ENCODE measurements at places on chromosomes 16 and 17. TPM values are rescaled to one million over a fixed set of nuclear protein-coding genes. Genes with fewer than 3 reads are reported as not detected.

SOX8 gene
- 0.20 TPM for total RNA-seq

MT1G gene
- total RNA-seq, result 995 TPM

DNA sequence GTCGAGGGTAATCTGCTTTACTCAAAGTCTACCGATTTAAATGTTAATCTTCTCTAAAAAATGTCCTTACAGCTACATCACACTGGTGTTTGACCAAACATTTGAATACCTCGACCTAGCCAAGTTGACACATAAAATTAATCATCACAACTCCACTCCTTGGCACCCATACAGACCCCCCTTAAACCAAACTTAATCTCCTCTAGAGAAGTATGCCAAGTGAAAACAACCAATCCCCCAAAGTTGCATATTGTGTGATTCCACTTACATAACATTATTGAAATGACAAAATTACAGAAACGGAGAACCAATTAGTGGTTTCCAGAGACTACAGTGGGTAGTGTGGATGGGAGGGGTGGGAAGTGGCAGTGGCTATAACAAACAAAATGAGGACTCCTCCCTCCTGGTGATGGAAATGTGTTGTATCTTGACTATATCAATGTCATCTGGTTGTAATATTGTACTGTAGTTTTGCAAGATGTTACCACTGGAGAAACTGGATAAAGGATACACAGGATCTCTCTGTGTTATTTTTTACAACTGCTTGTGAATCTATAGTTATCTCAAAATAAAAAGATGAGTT is 39.4 kb downstream of the CAPNS2 start:
- no peak overlapping the region for H3K4me3 ChIP-seq
- DNase-seq, result no peak
- no peaks in the 10 kb centered on the region for H3K4me1 ChIP-seq

GRCh38 chr16:83762141-83762991 is 45.4 kb upstream of the HSBP1 start:
- no peaks in the 10 kb centered on the region for H3K36me3 ChIP-seq
- DNase-seq, result no peak
- no peak overlapping the region for H3K27ac ChIP-seq
- H3K4me1 ChIP-seq, result no peaks in the 10 kb centered on the region
- no peaks in the 10 kb centered on the region for H3K27me3 ChIP-seq

DNA sequence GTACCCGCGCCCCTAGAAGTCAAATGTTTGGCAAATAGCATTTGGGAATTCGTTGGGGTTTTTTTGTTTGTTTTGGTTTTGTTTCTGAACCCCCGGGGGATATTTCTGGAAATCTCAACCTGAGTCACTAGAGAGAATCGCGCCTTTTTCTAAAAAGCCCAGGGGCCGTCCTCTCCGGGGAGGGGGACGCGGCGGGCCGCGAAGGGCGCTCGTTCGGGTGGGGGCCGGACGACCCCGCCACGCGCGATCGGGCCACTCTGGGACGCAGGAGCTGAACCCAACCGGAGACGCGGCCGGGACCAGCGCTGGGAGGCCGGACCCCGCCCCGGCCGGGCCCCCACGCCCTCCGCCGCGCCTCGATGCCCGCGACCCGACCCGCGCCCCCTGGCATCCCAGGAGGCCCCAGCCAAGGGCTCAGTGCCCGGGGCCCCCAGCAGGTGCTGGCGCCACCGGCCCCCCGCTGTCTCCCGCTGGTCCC is 302 bp downstream of the LITAF start:
- no peak for DNase-seq
- H3K27ac ChIP-seq, result peak overlapping the region; percentile 97
- H3K36me3 ChIP-seq, result no peaks in the 10 kb centered on the region

GRCh38 chr17:79790805-79791734 is 5.8 kb downstream of the CBX8 start:
- no peak overlapping the region for H3K27ac ChIP-seq
- H3K4me1 ChIP-seq, result peaks cover 12% of the 10 kb centered on the region
- H3K27me3 ChIP-seq, result peaks cover 51% of the 10 kb centered on the region
- H3K36me3 ChIP-seq, result no peaks in the 10 kb centered on the region

- H3K4me1 ChIP-seq, result no peaks in the 10 kb centered on the region
- DNase-seq, result no peak
- H3K27ac ChIP-seq, result no peak overlapping the region
- H3K4me3 ChIP-seq, result no peak overlapping the region
- no peaks in the 10 kb centered on the region for H3K27me3 ChIP-seq
- no peaks in the 10 kb centered on the region for H3K36me3 ChIP-seq
These were observed 32.1 kb downstream of the HELZ start for GRCh38 chr17:67212714-67213417.
